Heart left ventricle (tissue), 16 donors: ENCODE measurements at places on chromosomes 7 and 10.

- no peak for DNase-seq
These were observed 28.6 kb upstream of the LAMB4 start for GRCh38 chr7:108158776-108159175.

DNA sequence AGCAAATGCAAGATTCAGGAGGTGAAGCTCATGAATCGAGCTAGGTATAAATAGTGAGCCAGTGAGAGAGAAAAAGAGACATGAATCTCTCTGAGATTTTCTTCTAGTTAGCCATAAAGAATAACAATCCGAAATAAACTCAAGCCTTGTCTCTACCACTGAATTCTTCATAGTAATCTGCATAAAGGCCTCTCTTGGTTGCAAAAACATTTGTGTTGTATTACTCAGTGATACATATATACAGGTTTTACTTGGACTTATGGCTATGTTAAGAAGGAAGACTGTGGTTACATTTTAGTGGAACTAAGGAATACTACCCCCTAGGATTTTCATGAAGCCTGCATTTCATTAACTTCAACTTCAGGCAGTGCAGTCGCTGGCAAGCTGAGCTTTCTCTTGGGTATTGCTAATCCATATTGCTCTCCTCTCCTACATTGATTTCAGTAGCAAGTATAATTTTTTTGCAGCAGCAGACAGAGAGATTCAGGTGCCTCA is 72.7 kb upstream of the TRIL start:
- no peak for DNase-seq

DNA sequence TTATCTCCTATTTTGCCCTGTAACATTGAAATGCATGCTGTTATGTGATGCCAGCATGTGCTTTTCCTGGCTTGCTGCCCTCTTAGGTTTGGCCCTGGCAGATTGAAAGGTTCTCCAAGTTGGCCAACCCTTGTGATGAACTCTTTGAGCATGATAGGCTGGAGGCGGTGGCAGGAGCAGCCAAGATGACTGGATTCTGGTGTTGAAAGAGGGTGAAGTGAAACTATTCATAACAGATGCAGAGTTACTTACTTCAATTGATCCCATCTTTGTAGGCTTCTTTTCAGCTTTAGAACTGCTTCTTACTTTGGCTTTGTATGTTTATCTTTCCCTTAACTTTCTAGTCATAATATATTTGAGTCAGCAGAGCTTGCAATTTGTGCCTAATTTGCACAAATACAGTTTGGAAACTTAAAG is 57.6 kb downstream of the BICC1 start:
- DNase-seq = no peak

DNA sequence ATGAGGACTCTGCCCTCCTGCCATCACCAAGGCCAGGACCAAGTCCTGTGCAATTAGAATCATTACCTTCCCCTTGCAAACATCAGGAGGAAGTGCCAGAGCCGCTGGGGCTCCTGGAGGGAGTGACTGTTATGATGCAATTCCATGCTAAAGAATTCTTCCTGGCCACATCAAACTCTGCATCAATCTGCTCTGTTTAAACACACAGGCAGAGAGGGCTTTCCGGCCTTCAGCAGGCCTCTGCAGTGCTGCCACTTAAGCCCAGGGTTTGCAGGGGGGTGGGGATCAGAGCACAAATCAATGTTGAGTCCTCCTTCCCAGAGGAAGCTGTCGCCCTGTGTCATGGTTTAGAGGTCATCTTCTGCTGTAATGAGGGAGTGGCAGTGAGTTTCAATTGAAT is 58.1 kb downstream of the CTBP2 start:
- DNase-seq = no peak

- no peak for DNase-seq
These were observed 14.6 kb downstream of the SHTN1 start for GRCh38 chr10:116990276-116990800.

- no peak for DNase-seq
These were observed 37.2 kb downstream of the CHN2 start for GRCh38 chr7:29231671-29232232.
